ENCODE measurements at places on chromosomes 3 and 15. TPM values are rescaled to one million over a fixed set of nuclear protein-coding genes. Genes with fewer than 3 reads are reported as not detected.

AGTR1 gene
- total RNA-seq = not detected

POTEB2 gene
- total RNA-seq = not detected

IQCH gene
- 3.1 TPM for total RNA-seq

IDH2 gene
- 22.9 TPM for total RNA-seq

C3orf49 gene
- total RNA-seq = not detected

CYP1A2 gene
- total RNA-seq = not detected

KIF15 gene
- total RNA-seq = 0.50 TPM

ZKSCAN7 gene
- 7.8 TPM for total RNA-seq
